Activated naive CD8-positive, alpha-beta T cell treated with anti-CD3 and anti-CD28 coated beads, Interleukin-2, amount 10 ng/mL, durations not matched to agents 7 days and 5 days (primary cell): ENCODE measurements at places on chromosomes 4 and X.

DNA sequence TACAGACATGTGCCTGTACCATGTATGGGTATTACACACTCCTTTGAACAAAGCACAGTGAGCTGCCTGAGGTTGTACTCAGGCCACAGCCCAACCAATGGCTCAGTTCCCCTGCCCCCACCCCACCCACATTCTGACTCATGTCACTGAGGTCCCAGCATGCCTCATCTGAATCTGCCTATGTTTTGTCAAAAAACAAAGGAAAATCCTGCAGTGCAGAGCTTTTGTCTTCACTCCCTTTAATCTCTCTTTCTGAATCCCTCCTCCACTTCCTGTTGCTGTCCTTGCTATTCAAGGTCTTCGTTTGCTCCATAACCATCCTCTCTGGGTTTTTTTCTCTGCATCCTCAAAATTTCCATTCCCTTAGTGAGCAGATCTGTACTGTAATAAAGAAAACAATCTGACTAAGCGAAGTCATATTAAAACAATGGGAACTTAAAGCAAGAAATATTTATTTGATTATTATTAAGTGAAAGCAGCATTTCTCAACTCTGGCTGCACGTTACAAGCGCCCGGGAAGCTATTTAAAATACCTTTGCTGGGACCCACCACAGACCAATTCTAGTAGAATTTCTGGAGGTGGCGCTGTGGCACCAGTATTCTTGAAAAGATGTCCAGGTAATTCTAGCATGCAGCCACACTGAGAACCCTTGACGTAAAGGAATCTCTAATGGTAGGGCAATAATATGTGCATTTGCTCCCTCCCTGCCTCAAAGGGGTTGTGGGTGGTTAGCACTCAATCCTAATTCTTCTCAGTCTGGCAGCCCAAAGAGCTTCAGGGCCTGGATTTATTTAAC, 8.7 kb downstream of the GUCY2F start:
- no peak for DNase-seq

- no peak for DNase-seq
These were observed 51.9 kb downstream of the EVC2 start for GRCh38 chr4:5656415-5656814.

DNA sequence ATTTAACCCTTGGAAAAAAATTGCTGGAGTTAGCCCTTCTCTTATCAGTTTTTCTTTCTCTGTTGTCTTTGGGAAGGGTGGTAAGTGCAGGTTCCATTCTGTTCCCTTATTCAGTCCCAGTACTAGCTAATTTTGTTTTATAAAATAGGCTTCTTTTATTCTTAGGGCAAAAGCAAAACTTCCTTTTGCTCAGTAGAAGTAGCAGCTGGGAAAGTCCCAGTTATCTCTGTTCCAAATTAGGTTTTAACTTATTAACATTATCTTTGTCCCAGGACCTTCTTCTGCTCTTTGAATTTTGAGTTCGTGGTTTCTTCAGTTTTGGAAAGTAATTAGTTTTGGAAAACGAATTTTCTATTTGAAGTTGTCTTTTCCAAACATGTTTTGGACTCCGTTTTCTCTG, 61.1 kb downstream of the BANK1 start:
- DNase-seq, result no peak

DNA sequence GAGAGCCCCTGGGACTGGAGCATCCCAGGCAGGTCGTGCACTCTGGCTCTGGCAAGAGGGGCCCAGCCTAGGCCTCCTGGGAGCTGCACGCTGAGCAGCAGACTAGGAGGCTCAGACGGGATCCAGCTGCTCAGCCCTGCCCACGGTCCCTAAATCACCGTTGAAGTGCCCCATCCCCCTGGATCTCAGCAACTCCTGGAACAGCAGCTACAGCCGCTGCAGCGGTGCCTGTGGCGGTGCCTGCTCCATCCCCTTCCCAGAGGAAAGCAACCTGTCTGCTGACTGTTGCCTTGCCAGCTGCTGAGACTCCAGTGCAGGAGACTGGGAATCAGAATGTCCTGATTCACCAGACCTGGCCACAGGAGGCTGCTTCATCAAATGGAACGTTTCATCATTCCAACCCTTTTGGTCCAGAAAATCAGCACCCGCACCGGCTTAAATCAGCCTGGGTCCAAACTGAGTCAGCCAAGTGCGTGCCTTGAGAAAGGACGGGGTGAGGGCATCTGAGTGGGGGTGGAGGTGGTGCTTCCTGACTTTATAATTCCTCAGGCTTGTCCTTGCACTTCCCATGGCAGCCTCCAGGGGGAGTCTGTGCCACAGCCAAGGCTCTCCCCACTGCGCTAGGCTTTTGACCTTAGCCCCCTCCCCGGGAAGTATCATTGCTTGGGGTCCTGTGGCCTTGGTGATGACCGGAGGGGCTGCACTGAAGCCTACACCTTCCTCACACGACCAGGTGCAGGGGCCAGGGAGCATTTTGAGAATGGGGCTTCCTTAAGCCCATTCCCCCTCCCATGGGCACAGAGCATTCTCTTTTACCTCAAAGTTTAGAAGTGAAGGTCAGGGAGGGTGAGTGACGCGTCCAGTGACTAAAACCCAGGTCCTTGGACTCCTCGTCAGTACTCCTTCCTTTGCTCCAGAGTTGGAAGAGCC, 6.5 kb downstream of the ZNF185 start:
- peak; percentile 48 for DNase-seq

DNA sequence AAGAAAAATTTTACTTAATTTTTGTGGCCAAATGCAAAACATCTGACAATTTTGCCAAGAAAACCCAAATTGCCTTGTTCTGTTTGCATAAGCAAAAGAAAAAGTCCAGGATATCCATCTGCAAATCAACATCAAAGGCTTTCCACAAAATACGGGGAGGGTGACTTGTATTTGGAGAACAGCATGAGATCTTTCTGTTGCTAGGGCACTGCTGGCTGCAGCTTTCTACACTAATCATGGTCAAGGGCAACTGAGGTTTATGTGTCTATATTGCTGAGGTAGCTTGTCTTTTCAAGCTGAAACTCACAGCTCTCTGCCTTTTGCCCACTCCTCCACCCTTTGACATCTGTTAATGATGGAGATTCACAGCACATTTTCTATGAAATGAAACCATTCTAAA, 389.1 kb downstream of the NKX6-1 start:
- DNase-seq, result no peak

- DNase-seq, result no peak
These were observed 611.2 kb downstream of the RPA4 start for GRCh38 chrX:97494756-97495372.

- DNase-seq, result no peak
These were observed 873.4 kb upstream of the PCDH10 start for GRCh38 chr4:132275583-132276121.

DNA sequence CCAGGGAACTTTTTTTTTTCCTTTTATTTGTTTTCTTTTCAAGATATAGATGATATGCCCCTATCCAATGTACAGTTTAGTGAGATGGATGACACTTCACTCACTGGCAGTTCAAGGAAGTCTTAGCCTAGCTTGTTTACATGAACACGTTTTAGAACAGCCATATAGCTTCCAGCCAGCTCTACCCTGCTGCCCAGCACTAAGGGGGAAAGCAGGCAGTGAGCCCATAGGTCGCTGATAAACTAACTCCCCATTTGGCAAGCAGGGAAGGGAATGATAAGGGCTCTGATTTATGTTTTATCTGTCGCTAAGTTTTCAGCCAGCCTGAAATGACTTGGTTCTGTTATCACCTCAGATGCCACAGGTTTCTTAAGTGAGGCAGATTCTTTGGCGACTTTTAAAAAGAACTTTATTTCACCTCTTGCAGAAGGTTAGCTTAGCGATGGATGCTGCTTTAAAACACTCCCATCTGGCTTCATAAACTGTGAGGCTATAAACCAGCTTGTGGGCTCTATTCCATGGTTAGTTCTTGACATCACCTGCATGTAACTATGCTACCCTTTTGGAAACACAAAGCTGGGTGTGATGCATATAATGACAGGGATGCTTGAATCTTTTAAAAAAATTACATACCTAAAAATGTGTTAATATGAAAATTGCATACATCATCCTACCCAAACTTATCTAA, 348.4 kb downstream of the FBXO8 start:
- DNase-seq, result no peak

GRCh38 chrX:19198473-19198872, 76.2 kb upstream of the ADGRG2 start:
- DNase-seq, result no peak

DNA sequence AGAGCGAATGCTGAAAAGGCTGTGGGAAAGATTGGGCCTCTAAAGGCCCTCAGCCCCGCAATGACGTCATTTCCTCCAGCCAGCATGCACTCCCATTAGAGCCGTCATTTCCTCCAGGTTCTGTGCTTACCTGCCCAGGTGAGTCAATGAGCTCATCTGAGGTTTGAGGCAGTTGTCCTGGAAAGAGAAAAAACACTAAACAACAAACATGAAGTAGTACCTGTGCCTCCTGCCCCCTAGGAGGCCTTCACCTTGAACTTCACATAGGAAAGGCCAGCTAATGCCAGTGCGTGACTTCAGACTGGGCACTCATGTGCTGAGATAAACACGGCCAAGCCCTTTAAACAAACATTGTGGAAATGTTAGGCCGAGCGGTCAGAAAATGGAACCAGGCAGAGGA, 55.9 kb downstream of the FHDC1 start:
- DNase-seq, result no peak

DNA sequence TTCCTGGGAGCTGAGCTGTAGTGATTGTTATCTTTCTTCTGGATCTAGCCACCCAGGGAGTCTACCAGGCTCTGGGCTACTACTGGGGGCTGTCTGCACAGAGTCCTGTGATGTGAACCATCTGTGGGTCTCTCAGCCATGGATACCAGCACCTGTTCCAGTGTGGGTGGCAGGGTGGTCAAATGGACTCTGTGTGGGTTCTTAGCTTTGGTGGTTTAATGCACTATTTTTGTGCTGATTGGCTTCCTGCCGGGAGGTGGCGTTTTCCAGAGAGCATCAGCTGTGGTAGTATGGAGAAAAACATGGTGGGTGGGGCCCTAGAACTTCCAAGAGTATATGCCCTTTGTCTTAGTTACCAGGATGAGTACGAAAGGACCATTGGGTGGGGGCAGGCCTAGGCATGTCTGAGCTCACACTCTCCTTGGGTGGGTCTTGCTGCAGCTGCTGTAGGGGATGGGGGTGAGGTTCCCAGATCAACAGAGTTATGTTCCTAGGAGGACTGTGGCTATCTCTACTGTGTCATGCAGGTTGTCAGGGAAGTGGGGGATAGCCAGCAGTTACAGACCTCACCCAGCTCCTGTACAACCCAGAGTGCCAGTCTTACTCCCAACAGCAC, 264.8 kb upstream of the LDB2 start:
- DNase-seq, result no peak

DNA sequence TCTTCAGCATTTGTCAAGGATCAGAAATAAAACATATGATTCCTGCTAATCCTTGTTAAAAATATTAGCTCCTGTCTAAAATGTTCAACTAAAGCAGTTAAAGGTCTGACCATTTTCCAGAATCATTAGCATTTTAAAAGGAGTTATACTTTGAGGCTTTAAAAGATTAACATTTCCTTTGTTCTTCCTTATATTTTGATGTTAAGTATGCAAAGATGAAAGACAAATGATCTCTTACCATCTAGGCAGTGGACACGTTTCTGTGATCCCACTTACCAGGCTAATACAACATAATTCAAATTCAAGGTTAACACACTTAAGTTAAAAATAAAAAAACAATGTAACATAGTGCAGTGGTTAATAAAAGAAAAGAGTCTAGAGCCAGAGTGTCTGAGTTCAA, 61.8 kb upstream of the COX18 start:
- no peak for DNase-seq

GRCh38 chr4:60944060-60944459, 256.1 kb upstream of the ADGRL3 start:
- no peak for DNase-seq

- DNase-seq, result no peak
These were observed 1862.7 kb downstream of the STIM2 start for GRCh38 chr4:28723371-28723770.

GRCh38 chr4:75018811-75019479, 86.0 kb downstream of the PARM1 start:
- DNase-seq, result no peak

GRCh38 chr4:184688005-184688404, 38.5 kb downstream of the PRIMPOL start:
- DNase-seq, result no peak
